ENCODE measurements at places on chromosomes 5 and 9.

DNA sequence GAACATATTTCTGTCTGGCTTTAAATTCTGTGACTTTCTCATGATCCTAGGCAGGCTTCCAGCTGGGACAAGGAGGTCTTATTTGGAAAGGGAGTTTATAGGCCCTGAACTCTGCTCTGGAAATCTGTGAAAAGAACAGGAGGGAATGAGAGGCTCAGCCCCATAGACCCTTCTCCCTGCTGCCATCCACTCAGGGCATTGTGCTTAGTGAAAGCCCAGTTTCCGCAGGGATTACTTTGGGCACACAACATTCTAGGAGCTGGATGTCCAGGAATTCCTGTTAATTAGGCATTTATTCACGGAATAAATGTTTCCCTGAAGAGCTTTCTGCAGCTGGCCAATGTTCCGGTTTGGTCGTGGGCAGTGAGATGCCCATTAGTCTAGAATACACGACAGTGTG is 32.7 kb upstream of the COL15A1 start:
- no peak for DNase-seq

DNA sequence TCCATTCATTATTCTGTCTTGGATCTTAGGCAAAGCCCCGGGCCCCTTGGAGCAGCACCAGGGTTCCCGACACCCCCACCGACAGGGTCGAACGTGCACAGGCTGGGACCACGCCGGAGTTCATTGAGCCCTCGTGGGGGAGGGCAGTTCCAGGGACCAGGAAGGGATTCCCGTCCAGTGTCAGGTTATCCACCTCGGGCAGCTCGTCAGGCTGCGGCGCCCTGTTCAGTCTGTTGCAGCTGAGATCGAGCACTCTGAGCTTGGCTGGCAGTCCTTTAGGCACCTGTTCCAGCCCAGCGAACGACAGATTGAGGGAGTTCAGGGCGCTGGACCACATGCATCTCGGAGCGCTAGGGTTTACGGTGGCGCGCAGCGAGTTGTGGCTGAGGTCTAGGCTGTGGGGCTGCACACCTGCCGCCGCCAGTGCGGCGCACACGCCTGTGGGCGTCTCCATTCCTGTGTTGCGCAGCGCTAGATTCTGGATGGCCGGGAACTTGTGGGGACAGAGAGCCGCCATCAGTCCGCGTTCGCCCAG is 1.1 kb downstream of the CD14 start:
- no peak for DNase-seq

- no peak for DNase-seq
Observed at GRCh38 chr5:92519811-92520632, 1061.0 kb downstream of the NR2F1-AS1 start.

DNA sequence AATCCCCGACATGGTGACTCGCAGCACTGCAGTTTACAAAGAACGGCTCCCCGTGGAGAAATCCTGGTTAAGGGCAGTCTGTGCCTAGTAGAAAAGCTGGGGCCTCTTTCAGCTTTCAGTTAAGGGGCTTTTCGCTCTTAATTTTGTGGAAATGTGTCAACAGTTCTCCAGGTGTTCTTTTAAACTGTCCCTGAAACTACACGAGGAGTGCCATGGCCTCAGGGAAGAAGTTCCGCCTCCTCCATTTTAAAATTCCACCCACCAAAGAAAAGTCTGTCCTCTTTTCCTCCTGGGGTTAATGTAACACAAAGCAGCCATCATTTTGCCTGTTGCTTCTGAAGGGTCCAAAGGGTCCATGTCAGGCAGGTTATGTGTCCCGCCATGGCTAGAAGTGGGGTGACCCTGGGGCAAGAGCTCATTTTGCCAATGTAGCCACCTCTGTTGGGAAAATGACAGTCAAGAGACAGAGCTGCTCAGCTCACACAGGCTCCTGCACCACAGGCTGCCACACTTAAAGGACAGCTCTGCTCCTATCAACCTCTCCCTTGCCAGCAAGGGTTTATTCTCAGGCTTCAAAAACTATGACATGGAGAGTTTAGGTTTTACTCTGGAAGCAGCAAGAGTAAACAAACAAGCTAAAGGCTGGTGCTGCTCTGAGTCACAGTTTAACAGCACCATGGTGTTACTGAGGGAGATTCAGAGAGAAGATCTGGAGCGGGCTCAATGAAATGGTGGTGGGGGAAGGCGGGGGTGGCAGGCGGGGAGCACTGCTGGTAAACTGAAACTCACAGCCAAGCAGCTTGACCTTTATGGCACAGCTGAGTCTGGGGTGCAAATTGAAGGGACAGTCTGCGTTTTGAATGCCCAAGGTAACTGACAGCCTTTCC is 3.2 kb downstream of the WHRN start:
- no peak for DNase-seq

DNA sequence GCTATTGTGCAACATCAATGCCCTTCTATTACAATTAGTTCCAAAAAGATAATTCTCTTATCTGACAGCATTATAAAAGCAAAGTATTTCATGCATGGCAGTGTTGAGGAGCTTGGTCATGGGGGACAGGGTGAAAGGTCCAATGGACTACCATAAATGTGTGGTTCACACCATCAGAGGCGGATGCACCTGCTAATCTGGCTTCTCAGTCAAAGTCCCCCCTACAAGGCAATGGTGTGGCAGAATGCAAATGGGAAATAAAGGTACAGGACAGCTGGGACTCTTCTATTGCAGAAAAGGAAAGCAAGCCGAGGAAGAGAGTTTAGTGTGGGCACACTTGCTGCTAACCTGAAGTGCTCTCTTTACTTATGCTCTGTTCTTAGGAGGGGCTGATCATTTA is 369.1 kb downstream of the NDUFS4 start:
- no peak for DNase-seq

DNA sequence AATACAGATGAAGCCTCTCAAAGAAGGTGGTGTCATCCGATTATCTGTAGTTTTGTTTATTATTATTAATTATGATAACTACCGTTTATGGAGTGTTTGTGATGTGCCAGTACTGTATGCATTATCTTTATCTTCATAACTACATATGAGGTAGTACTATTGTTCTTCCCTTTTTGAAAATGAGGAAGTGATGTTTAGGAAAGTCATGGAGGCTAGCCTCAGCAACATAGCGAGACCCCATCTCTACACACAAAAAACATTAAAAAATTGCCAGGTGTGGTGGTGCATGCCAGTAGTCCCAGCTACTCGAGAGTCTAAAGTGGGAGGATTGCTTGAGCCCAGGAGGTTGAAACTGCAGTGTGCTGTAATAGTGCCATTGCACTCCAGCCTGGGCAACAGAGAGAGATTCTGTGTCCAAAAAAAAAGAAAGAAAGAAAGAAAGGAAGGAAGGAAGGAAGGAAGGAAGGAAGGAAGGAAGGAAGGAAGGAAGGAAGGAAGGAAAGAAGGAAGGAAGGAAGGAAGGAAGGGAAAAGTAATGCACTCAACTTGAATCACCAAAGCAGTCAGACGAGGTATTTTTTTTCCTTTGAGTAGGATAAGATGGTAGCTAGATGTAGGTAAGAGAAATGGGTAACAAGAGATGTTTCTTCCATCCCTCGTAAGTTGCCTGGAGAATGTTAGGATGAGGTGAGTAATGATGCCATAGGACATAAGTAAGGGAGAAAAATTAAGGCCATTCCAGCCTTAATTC is 47.8 kb downstream of the PAM start:
- no peak for DNase-seq

GRCh38 chr9:132690696-132691095 is 20.4 kb downstream of the GTF3C4 start:
- no peak for DNase-seq

DNA sequence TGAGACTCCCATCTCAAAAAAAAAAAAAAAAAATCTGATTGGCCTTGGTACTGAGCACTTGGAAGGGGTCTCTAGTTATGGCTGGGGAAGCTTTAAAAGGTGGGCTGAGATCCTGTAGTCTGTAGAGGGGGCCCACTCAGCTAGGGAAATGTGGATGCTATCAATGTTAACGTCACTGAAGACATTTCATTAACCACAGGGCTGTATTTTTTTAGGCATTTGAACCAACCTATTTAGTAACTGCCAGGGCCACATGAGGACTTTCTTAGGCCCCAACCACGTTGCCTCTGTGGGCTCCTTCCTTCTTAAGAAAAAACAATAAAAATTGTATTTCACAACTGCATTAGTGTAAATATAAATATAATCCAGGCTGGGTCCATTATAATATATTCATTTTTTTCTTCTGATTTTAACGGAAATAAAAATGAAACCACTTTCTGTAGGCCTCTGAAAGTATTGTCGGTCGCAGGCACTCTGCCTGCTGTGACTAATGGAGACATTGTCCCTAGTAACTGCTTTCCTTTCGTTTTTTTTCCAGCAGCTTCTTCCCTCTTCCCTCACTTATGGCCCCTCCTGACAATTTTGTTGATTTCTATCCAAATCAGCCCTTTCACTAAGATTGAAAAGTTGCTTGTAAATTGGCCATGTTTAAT is 71.6 kb downstream of the GCNT1 start:
- no peak for DNase-seq

DNA sequence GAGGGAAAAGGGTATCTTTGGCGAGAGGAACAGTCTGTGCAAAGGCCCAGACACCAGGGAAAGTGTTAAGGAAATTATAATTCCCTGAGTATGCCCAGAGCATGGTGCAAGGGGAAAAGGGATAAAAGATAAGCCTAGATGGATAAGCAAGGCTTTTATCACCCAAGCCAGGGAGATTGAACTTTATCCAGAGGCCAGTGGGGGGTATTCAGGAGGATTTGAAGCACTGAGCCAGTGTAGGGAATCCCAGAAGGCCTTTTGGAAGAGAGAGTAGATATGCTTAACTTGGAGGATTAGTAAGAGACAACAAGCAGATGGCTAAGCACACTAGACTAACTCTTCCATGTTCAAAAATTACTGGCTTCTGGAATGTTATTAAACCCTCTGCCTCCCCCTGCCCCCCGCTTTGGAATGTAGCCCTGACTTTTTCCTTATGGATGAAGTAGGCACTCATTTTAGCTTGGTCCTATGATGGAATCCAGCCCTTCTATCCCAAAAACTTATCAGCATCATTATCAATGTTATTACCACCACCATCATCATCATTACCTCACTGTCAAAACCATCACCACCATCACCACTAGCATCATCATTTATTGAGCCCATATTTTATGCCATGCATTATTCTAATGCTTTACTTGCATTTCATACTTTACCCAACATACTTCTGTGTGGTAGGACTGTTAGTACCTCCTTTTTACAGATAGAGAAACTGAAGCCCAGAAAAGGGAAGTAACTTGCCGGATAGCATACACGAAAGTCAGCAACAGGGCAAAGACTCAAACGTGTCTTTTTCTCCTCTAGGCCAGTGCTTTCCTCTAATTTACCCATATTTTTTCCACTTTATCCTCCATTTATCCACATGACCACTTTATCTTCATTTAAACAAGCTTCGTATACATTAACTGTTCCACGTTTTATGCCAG is 237.0 kb downstream of the PAPPA start:
- no peak for DNase-seq

DNA sequence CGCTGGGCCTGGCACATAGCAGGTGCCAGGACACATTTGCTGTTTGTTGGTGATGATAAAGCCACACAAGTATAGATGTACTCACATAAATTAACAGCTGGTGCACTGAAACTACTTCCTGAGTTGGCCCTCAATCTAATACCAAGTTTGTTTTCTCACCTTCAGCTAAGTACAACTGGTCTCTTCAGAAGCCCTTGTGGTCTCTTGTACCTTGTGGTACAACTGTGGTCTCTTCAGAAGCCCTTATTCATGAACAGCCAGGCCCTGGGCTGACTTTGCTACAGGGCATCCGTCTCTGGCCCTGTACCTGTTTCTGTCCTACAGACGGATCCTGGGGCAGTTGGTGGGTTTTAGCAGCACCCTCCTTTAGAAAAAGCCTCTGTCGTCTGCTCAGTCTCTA is 81.5 kb downstream of the DAB2IP start:
- DNase-seq = no peak

DNA sequence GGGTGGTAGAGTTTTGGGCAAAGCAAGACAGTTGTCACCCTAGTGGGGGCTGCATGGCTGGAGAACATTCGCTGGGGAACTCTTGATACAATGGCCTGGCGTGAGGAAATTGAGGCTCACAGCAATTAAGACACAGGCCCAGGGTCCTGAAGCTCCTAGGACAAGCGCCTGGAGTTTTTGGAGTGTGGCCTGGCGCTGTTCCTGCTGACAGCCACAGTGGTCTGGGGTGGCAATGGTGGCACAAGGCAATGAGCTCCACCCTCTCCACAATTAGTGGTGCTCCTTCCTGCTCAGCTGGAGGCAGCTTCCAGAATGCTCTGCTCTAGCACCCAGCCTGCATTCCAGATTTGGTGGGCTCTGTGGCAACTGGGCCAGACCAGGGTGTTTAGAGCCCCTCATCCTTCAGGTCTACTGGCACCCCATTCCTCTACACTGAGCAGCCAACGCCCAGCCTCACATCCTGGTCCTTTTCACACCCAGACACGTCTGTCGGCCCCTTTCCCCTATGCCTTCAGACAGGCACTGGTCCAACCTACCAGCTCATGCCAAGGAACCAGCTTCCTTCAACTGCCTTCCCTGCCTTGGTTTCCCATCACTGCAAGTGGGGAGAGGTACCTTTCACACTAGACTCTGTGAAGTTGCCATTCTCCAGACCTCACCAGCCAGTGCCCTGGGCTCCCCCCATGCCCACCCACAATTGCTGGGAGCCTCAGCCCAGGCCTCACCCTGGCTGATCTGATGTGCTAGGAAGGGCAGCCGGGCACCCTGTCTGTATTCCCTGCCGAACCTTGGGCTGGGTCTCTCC is 138.1 kb upstream of the COL5A1 start:
- no peak for DNase-seq

DNA sequence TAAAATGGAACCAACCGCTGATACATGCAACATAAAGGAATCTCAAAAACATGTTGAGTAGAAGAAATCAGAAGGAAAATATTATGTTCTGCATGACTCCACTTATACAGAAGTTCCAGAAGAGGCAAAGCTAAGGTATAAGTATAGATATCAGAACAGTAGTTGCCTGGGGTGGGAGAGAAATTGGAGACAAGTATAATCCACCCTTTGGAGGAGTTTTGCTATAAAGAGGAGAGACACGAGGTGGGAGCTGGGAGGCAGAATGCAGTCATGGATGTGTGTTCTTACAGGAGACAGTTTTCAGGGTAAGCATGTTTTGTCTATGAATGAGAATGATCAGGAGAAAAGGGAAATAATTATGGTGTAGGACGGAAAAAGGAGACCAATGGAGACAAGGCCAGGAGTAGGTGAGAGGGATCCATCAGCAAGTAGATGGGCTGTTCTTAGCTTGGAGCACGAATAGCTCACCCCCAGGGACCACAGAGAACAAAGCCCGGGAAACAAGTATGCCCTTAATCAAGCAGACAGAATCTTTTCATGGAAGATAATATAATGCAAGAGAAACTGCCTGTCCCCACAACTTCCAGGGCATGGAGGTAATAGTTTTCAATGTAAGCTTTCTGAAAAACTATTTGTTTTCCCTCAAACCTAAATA is 72.2 kb downstream of the MED27 start:
- no peak for DNase-seq
